ENCODE measurements at places on chromosomes 3 and 15.

DNA sequence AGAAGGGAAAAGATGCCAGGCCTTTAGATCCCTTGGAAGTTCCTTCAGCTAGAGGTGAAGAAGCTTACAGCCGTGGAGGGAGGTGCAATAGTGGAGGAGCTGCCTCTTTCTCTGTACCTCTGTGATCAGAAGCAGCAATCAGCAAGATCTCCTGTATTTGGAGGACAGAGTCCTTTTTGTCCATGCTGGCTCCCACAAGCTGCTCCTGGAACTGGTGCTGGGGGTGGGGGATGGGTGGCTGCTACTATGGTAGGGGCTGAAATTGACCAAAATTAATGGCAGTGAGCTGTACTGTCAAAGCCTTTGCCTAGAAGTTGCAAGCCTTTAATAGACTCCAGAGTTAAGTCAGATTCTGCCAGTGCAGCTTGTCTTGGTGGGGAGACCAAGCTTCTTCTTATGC, 18.2 kb downstream of the PTPN23 start:
- no peak for DNase-seq

GRCh38 chr3:135895106-135895733, 70.3 kb upstream of the PPP2R3A start:
- DNase-seq, result peak; percentile 69

GRCh38 chr3:105317841-105318240, 48.9 kb upstream of the ALCAM start:
- no peak for DNase-seq

- DNase-seq, result no peak
These were observed 35.2 kb upstream of the USP3 start for GRCh38 chr15:63469190-63469589.

- no peak for DNase-seq
These were observed 51.2 kb downstream of the NEK11 start for GRCh38 chr3:131077904-131078303.

DNA sequence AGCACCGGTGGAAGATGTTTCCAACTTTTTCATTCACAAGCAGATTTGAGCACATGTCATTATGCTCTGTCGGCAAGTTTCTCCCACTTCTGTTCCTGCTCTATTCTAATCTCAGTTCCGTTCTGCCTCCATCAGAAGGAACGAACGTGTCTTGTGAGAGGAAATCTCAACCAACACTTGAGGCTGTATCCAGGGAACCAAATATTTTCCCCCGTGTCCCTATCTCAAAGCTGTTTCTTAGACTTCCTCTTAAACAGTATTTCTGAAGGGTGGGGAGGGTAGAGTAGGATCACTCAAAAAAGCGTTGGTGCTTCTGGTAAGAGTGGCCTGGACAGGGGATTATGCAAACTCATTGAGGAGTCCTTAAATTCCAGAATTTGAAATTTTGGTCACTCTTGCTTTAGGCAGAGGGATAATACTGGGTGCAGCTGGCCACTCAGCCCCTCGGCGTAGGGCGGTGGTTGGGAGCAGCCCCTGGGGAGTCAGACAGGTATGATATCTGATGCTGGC, 54.9 kb downstream of the FRMD4B start:
- DNase-seq, result no peak

DNA sequence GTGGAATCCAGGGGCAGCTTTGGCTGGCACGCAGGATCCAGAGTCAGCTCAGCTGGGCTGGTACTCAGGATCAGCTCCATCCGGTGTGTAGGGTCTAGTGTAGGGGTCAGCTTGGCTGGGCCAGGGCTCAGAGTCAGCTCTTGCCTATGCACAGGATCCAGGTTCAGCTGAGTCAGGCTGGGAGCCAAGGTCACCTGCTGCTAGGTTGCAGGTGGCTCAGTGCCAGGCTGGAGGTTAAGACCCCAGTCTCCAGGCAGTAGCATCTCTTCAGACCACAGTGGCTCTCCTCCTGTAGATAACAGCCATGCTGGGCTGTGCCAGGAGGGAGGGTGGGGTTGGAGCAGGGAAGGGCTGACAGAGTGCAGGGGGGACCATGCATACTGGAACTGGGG, 1.8 kb downstream of the HYAL3 start:
- no peak for DNase-seq

- peak; percentile 62 for DNase-seq
These were observed 74.7 kb downstream of the ZNF148 start for GRCh38 chr3:125300416-125300815.

DNA sequence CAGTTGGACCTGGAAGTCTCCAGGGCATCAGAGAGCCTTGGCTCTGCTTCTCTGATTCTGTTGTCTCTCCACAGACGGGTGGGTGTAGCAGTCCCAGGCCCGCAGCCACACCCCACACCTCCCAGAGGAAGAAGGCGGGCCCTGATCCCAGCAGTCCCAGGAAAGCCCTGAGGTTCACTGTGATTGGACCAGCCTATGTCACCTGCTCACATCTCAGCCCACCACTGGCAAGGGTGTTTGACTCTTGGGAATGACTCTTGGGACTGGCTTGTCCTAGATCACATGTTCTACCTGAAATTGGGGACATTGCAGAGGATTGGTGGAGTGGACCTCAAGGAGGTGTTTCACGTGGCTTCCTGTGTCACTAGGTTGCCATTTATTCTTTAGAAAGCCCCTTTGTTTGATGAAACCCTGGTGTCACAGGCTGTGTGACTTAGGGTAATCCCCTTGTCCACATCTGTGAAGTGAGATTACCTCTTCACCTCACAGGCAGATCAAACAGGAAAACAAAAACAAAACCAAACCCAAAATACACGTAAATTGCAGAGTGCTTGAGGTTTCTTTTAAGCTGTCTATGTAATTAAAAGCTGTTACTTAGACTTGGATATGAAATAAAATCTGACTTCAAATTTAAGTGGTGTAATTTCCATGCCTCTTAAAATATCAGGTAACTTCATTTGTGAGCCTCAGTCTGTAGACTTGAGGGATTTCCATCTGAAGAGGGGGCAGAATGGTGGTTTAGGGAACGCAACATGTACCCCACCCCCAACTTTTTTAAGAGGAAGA, 26.7 kb downstream of the FLNB start:
- no peak for DNase-seq

- DNase-seq, result no peak
These were observed 312.1 kb upstream of the PROK2 start for GRCh38 chr3:72097053-72097452.

GRCh38 chr3:34881026-34881425, 758.3 kb upstream of the ARPP21 start:
- no peak for DNase-seq

- no peak for DNase-seq
These were observed 293.6 kb upstream of the ICE2 start for GRCh38 chr15:60772395-60773120.

GRCh38 chr15:22861161-22861560, 22.7 kb downstream of the NIPA2 start:
- DNase-seq, result no peak

- DNase-seq, result no peak
These were observed 48.8 kb downstream of the GLB1 start for GRCh38 chr3:33047842-33048834.

DNA sequence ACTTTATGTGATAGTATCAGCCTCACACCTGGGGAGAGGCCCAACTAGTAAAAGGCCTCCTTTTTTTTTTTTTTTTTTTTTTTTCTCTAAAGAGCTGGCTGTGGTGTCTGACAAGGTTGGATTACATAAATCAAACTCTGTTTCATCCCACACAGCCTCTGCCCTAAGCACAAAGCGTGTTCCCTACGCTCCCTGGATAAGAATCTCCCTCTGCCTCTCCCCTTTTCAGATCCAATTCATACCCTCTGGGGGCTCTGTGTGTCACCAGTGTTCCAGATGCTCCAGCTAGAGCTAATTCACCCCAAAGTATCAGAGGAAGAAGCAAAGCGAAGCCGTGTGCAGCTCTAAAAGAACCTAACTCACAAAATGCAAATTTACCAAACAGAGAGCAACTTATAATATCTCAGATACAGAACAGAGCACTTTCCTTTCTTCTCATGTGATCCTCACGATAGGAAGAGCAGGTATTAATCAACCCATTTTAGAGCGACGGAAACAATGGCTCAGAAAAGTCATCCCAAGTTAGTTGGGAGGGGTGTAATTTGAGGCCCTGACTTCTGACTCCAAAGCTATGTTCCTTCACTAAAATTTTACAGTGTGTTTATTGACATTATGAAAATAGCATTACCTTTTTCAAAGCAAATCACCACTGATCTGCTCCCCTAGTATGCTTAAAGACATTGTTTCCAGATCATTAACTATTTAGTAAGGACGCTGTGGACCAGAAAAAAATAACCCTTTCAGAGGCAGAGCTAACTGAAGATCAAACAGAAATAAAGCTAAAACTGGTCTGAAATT, 12.4 kb downstream of the BMF start:
- no peak for DNase-seq

DNA sequence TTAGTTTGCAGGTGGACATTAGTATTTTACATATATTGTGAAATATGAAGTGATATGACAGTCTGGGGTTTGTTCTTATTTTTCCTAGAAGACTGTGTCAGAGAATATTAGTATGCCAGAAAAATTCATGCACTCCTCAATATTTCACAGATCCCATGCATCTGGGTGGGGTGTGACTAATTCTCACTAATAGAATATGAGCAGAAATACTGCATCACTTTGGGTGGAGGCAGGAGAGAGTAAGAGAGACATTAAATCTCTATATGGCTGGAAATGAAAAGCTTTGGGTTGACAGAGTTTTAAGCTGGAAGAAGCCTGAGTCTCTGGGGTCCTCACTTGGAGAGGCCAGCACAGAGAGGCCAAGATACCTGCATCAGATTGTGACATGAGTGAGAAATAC, 101.3 kb upstream of the DPH6 start:
- no peak for DNase-seq

Data from HS-27A (cell line).